ENCODE measurements at places on chromosomes 12 and 14.

GRCh38 chr14:59849411-59850130 lies 21.0 kb downstream of the RTN1 start:
- no peak for DNase-seq

- no peak for DNase-seq
Measured at GRCh38 chr14:63182968-63183367, 21.3 kb upstream of the RHOJ start.

DNA sequence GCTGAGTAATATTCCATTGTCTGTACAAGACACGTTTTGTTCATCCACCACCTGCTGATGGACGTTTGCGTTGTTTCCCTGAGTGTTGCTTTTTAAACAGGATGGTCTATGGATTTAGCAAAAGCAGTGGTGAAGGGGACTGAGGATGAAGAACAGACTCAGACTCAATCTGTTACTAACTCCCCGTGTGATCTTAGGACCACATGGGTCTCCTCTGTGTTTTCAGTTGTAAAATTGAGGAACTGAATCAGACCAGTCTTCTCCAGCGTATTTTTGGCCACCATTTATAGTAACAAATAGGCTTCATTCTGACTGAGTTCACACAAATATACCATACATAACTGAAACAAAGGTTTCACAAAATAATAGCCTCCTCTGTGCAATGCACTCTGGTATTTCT lies 85.6 kb downstream of the FOXN3 start:
- no peak for DNase-seq

- DNase-seq: no peak
Measured at GRCh38 chr12:108559007-108559655, 1.8 kb downstream of the SART3 start.

- no peak for DNase-seq
Measured at GRCh38 chr12:129169928-129170327, 316.6 kb downstream of the GLT1D1 start.

All from stimulated activated CD8-positive, alpha-beta memory T cell treated with anti-CD3 and anti-CD28 coated beads, Interleukin-7, amount 100 ng/mL, for 1 hour (primary cell).